ENCODE measurements at places on chromosomes 13 and 19. TPM values are rescaled to one million over a fixed set of nuclear protein-coding genes. Genes with fewer than 3 reads are reported as not detected.

NLRP5 gene
- not detected for total RNA-seq

LTBP4 gene
- 305 TPM for total RNA-seq

RASL11A gene
- total RNA-seq, result 8.8 TPM

SULT2B1 gene
- 0.42 TPM for total RNA-seq

ZNF439 gene
- total RNA-seq, result 26.2 TPM

NKPD1 gene
- total RNA-seq, result 0.58 TPM

FGF14 gene
- 4.5 TPM for total RNA-seq

RFPL4AL1 gene
- total RNA-seq, result not detected

ZNF296 gene
- 0.42 TPM for total RNA-seq

GRCh38 chr13:35722458-35723052, 246.1 kb upstream of the MAB21L1 start:
- no peak for DNase-seq

DNA sequence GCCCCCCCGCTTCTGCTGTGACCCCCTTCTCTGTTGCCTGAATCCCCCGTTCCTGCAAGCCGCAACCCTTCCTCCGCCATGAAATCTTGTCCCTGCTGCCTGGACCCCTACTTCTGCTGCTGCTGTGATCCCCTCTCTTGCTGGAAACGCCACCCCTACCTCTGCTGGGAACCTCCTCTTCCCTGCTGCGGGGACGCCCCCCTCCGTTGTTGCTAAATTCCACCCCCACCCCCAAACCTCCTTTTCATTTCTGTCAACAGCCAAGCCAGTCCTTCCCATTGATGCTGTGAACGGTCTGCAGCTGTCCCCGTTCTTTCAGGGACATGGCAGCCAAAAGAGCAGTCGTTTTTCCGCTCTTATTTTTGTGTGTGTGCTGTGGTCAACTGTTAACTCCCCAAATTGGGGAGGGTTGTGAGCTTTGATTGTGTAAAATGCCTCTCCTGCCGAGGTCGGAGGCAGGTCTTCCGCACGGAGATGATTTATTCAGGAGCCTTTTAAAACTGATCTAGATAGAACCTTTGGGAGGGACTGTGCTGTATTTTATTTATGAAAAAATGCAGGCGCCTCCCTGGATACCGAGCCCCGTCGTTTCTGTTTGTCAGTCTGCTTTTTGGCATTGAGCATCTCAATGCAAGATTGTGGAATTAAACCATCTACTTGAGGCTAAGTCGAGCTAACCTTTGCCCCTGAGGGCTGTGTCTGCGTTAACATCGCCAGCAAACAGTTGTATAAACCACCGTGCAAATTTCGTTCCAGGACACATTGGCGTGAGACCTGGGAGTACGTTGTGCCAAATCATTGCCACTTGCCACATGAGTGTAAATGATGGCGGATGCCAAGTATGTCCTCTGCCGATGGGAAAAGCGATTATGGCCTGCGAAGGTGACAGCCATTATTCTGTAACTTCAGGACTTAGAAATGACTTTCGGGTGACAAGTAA, 27.9 kb upstream of the NDUFS7 start:
- DNase-seq, result no peak

DNA sequence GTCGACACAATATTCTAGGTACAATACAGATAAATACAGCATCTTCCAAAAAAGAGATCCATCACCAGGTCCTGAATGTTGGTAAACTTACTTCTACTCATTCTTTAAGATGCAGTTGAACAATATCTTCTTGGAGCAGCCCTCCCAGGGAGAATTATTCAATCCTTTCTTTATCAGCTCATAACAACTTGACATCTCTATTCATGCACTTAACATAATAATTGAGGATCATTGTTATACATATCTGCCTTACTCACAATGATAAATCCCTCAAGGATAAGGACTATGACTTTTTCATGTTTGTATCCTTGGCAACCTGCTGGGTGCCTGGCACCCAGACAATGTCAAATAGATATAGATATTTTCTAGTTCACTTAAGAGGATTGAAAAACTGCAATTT, 219.5 kb downstream of the POU4F1 start:
- DNase-seq, result no peak

DNA sequence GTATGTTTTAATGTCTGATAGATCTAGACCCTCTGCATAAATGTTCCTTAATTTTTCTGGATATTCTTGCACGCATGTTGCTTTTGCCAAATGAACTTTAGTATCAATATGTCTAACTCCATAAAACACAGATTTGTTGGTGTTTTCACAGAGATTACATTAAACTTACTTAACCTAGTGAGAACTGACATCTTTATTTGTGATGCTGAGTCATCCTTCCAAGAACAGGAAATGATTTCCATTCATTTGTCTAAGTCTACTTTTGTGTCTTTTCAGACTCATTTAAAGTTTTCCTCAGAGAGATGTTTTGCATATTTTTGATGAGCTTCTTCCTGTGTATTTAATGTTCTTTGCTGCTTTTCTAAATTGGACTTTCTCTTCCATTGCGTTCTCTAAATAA, 184.0 kb downstream of the SLC7A1 start:
- DNase-seq, result no peak

- no peak for DNase-seq
Observed at GRCh38 chr19:48959341-48960239, 4.9 kb downstream of the BAX start.

- DNase-seq, result no peak
Observed at GRCh38 chr19:3114018-3114726, 20.0 kb downstream of the GNA11 start.

- DNase-seq, result peak; percentile 28
Observed at GRCh38 chr19:1324806-1325567, 39.3 kb downstream of the EFNA2 start.

DNA sequence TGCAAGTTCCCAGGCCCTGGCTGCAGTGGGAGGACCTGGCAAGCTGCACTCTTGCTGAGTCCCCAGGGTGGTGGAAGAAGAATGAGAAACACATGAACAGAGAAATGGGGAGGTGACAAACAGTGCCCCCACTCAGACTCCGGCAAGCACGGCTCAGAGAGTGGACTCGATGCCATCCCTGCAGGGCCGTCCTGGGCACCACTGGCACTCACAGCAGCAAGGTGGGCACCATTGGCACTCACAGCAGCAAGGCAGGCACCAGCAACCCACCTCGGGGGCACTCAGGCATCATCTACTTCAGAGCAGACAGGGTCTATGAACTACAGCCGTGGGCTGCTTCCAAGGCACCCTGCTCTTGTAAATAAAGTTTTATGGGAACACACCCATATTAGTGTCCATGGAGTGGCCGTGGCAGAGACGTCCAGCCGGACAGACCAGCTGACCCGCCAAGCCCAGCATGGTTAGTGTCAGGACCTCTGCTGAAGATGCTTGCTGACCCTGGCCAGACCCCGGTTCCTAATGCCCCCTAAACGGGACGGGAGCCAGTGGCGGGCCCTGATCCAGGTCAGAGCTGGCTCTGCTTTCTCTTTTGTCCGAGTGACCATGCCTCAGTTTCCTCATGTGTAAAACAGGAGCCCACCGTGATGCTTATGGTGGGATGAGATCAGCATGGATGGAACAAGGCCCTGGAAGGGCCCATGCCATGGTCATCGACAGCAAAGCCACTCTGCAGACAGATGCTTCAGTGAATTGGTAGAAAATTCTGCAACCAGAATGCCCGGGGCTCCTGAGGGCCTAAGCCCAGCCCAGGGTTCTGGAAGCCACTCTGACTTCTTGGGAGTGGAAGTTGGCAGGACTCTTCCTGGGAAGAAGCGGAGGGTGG, 2.1 kb upstream of the F10 start:
- no peak for DNase-seq

- no peak for DNase-seq
Observed at GRCh38 chr19:43476606-43477005, 11.2 kb upstream of the LYPD3 start.

- no peak for DNase-seq
Observed at GRCh38 chr13:103033999-103034398, 32.2 kb downstream of the SLC10A2 start.

DNA sequence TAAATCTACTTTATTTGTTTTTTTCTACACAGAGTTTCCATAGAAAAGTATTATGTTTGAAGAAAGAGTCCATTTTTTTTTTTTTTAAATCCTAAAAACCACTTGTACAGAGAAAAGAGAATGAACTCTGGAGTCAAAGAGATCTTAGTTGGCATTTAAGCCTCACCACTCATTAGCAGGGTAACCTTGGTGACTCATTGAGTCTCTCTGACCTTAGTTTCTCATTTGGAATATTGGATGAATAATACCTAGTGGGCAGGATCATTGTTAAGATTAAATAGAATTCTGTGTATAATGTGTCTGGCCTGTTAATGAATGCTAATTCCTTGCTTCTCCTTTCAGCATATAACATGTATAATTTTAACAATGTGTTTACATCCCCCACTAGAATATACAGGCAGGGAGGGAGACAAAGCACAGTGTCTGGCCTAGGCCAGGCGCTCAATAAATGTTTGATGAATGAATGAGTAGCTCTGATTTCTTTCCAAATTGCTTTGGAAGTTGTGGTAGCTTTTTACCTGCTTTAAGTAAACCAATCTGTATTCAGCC, 48.7 kb upstream of the MYCBP2 start:
- DNase-seq, result no peak

GRCh38 chr13:51286135-51287002, 53.1 kb upstream of the SERPINE3 start:
- DNase-seq, result no peak

DNA sequence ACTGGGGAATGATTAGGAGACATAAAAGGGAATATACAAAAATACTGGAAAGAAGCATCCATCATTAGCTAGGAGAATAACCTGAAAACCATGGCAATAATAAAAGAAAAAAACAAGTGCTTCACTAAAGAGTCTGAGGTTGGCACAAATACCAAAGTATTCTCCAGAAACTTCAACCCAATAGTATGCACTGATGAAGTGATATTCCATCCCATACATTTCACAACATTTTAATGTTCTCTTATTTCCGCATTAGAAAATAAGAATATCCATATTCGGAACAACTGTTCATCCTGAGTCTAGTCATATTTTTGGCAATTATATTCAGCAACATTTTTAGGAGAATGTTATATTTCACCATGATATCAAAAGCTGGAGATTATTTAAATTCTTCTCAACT, 116.2 kb downstream of the POSTN start:
- DNase-seq, result no peak

DNA sequence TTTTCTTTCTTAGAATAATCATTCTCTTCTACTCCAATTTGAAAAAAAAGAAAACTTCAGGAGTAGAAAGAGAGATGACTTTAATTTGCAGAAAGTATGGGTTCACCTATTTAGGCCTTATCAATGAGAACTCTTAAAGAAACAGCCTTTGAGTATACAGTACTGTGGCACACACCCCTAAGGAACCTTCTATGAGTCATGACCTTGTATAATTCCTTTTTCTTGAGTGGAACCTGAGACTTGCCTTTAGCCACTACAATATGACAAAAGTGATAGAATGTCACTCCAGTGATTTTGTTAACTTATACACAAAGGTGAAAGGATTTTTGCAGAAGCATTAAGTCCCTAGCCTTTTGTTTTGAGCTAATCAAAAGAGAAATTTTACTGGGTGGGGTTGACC, 58.7 kb downstream of the ITGBL1 start:
- DNase-seq, result no peak

DNA sequence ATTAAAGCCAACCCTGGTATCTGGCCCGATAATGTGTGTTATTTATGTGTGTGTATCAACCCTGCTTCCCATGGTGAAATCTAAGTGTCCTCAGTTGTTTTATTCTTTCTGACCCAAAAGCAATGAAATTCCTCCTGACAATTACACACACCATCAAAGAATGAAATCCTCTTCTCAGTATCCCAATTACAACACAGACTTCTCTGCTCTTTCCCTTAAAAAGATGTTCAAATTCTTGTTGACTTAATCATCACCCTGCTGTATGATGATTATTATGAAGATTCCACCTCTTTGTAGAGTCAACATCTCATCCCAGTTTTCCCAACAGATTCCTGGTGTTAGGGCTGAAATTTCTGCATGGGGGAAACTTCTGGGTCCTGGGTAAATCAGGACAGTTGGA, 8.9 kb upstream of the TRPC4 start:
- DNase-seq, result no peak

DNA sequence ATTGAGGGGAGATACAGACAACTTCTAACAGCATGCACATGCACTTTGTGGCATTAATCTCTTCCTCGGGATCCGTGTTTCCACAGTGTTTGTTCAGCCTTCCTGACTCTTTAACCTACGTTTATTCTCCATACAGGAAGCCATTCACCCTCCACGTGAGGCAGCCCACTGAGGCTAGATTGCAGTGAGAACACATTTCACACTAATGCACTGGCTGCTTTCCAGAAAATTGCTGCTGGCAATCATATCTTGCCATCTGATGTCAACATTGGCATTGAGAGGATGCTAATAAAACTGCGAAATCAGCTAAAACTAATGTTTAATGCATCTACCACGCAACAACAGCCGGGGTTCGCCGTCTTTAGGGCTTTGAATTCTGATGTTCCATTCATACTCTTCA, 30.0 kb downstream of the DCLK1 start:
- DNase-seq, result no peak

GRCh38 chr13:100362781-100363180, 225.8 kb downstream of the GGACT start:
- no peak for DNase-seq

DNA sequence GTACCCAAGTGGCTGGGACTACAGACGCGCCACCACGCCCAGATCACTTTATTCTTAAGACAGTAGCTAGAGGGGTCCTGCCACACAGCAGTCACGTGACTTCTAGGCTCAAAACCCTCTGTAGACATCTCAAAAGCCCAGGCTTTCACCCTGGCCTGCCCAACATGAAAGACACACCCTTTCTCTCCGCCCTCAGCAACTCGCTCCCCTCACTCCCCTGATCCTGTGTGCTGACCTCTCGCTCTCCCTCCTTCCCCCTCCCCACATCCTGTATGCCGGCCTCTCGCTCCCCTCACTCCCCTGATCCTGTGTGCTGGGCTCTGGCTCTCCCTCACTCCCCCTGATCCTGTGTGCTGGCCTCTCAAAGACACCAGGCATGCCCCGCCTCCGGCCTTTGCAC, 77.4 kb downstream of the SLC15A1 start:
- no peak for DNase-seq

DNA sequence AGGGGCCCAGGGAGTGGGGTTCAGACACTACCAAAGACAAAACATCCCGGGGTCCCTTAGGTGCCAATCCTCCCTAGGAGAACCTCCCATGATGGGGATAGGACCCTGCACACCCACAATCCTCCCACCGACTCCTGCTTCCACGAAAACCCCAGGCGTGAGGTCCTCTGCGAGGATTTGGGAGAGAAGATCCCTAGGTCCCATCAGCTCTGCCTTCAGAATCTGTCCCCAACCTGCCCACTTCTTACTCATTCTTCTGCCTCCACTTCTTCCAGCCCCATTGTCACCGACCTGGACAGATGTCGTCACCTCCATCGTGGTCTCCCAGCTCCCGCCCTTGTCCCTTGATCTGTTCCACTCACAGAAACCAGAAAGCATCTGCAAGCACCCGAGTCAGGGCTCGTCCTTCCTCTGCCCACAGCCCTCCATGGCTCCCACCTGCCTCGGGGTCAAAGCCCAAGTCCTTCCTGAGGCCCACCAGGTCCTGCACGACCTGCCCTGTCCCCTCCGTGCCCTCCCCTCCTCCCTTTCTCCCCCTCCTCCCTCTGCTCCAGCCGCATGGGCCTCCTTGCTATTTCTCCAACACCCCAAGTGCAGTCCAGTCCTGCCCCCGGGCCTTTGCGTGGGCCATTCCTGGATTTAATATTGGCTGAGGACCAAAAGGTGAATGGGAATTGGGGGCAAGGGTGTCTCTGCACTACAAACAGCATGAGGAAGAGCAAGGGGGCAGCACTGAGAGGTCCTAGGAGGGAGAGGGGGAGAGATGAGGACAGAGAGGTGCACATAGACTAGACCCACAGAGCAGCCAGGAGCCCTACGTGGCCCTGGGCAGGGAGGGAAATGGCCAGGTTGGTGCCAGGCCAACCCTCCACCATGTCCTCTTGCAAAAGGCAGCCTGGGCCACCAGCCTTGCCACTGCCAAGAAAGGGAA, 51.3 kb downstream of the PTPRS start:
- no peak for DNase-seq

All from urinary bladder (tissue), 4 donors.